Activated CD4-positive, alpha-beta T cell treated with anti-CD3 and anti-CD28 coated beads, Interleukin-2, amount 10 ng/mL, durations not matched to agents 7 days and 5 days (primary cell): ENCODE measurements at places on chromosomes 13 and 19.

GRCh38 chr19:4516939-4517300, 1.4 kb downstream of the PLIN4 start:
- no peak for DNase-seq

- no peak for DNase-seq
Observed at GRCh38 chr19:3691372-3691716, 8.9 kb downstream of the PIP5K1C start.

- DNase-seq = no peak
Observed at GRCh38 chr13:102225892-102226291, 176.0 kb downstream of the FGF14 start.

DNA sequence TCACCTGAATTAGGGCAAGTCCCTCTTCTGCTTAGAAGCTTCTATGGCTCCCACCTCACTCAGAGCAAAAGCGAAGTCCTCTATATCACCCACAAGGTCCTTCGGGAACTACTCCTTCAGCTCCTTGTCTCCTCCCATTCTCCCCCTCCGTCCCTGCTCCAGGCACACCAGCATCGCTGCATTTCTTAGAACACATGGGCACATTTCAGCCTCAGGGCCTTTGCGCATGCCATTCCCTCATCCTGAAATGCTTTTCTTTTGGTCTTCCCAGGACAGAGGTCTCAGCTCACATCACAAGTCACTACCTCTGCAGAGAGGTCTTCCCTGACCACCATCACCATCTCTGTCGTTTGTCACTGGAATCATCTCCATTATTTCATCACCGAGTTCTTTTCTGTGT, 4.0 kb downstream of the S1PR5 start:
- DNase-seq = no peak

DNA sequence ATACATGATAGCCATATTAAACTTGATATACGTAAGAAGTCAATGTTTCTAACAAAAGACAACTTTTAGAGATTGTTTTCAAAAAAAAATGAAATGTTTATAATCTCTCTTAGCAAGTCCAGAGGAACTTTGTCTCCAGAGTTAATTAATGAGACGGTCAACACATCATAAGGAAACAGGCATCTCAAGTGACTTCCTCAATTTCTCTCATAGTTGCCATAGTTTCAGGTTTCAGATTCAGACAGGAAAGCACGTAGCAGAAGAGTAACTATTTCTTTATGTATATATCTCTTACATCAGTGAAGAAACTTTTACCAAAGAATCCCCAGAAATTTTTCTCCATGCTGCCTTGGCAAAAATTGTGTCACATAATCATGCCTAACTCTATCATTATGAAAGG, 159.6 kb upstream of the ATXN8OS start:
- no peak for DNase-seq

DNA sequence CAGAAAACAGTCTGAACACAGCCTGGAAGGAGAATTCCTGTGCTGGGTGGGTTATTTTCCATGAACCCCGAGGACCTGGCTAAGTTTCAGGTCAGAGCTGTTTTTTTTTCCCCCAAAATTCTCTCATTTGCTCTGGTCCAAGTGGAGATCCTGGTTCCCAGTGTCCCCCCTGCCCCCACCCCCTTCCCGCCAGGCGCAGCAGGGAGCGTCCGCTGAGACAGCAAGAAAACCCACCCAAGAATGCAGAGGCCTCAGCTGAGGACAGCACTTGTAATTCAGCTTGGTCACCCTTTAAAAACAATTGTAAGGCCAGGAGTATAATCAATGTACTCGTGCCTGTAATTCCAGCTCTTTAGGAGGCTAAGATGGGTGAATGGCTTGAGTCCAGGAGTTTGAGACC, 11.4 kb upstream of the TSPAN16 start:
- no peak for DNase-seq

DNA sequence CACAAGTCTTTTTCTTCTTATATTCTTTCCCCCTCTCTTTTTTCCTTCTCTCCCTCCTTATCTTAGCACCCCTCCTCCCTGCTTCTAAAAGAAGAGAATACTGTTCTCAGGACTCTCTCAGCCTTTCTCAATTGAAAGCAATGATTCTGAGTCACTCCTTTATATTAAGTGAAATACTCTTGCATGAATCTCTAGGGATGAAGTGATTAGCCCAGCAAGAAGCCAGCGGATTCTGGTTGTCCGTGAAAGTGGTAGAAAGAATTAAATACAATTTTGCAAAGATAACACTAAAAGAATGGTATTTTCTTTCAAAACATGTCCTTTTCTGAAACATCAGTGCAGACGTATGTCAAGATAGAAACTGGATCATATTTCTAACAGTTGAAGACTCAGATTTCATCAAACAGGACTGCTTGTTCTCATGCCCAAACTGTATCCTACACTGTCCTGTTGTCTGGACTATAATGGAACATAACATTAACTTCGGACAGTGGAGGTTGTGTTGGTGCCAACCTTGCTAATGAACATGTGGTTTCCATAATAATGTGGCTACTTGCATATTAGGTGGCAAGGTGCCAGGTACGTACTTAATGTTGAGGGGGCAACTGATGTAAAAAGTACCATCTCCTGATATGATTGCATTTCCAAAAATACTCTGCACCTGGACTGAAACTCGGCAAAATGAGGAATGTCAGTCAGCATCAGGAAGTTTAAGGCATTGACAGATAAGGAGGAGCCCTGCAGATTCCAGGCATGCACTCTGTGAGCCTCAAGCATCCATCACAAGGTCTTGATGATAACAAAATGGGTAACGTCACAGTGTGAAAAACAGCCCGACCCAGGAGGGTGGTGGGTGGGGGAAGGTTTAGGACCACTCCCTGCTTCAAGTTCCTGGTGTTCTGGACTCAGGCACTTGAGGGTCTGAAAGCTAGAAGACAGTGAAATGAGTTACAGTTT, 357.2 kb downstream of the DLEU7 start:
- no peak for DNase-seq

GRCh38 chr19:37114001-37114400, 35.8 kb downstream of the ZNF420 start:
- DNase-seq = no peak

DNA sequence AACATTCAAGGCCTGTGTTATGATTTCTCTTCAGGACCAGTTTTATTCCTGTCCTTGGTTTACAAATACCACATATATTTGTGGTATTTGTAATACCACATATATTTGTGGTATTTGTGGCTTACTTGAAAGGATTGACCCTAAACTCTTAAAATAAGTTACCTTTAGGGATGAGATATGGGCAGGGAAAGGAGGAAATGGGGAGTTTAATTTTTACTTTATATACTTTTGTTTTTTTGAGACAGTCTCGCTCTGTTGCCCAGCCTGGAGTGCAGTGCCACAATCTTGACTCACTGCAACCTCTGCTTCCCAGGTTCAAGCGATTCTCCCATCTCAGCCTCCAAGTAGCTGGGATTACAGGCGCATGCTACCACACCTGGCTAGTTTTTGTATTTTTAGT, 2.3 kb upstream of the TGDS start:
- DNase-seq = no peak

DNA sequence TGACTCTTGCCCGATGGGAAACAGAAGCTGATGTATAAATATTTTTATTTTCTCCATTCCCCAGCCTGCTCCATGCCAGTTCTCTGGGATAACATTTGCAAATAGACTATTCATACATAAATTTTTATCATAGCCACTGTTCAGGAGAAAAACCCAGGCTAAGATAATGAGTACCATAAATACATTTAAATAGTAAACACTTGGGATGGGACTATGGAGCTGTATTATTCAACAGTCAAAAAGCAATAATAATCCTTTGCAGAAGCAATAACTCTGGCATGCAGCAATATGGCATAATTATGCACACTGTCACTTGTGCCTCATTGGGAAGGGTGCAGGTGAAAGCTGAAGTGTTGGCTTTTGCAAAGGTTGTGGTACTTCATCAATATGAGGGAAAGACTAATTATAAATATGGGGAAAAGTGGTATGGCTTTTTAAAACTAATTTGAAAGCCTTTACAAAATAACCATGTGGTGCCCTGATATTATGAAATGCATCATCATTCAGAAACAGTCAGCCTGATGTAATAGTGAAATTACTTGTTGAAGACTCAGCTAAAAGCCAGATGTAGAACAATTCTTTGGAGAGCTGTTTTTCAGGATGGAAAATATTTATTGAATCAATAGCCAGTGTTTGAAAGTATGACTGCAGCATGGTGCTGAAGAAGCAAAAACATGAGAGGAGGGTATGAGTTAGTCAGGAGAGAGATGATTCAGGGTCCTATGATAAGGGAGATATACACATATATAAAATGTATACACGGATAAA, 2476.7 kb downstream of the PCDH9 start:
- no peak for DNase-seq

DNA sequence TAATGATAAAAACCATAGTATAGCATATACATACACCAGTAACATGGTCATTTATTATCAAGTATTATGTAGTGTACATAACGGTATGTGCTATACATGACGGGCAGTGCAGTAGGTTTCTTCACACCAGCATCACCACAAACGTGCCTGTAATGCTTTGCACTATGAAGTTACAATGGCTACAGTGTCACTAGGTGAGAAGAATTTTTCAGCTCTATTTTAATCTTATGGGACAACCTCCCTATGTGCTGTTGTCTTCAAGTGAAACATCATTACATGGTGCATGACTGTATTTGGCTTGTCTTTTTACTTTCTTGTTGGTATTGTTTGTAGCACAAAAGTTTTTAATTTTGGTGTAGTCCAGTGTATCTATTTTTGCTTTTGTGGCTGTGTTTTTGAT, 18.7 kb downstream of the CDK8 start:
- DNase-seq = no peak

DNA sequence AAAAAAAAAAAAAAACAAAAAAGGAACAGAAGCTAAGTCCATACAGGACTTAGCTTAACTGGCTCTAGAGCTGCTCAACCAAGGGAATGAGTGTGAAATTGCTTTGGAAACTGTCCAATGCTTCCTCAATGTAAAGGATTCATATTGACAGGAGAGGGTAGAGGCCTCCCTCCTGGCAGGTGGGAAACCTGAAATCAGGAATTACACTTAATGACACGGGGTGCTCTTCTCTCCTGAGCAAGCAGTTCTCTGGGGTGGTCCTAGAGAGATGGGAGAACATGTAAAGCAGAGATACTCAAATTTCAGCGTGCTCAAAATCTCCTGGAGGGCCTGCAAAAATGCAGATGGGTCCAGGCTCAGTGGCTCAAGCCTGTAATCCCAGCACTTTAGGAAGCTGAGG, 3.6 kb upstream of the MAG start:
- DNase-seq = no peak

GRCh38 chr19:45674946-45675345, 6.9 kb downstream of the GIPR start:
- no peak for DNase-seq

- DNase-seq = no peak
Observed at GRCh38 chr13:57918913-57919312, 287.4 kb downstream of the PCDH17 start.

- no peak for DNase-seq
Observed at GRCh38 chr13:93709506-93710244, 483.1 kb downstream of the GPC6 start.

- DNase-seq = peak; percentile 48
Observed at GRCh38 chr19:35533822-35534392, 651 bp downstream of the GAPDHS start.

GRCh38 chr13:42071672-42072419, 23.4 kb downstream of the DGKH start:
- DNase-seq = no peak

DNA sequence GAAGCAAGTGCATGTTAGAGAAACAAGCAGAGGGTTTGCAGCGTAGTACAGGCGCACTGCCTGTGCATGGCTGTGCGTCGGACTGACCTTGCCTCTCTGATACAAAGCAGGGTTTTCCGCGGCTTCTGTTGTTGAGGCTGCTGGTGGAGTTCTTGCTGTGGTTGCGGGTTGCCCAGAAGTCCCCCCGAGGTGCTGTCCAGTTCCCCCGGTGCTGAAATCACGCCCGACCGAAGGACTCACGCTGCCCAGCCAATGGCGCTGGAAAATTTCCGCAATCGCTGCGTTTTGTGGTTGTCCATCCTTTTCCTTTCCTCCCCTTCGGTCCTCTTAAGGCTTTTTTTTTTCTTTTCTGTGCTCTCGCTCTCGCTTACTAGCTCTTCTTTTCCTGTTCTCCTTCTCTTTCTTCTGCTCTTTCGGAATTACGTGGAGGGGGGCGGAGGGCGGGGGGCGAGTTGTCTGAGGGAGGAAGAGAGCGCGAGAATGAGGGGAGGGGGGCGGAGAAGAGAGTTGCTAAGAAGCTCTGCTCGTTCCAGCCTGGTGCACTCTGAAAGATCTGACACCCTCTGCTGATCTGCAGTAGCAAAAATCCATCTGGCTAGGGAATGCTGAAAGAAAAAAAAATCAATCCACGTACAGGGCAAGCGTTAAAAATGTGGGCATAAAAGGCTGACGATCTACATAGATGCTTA, at the start of gene SLITRK1:
TSS of gene SLITRK1 (minus strand) at position 558 of the 689 bp plus-strand sequence. CDS start 967 bp downstream, outside the sequence.
- peak; percentile 27 for DNase-seq

DNA sequence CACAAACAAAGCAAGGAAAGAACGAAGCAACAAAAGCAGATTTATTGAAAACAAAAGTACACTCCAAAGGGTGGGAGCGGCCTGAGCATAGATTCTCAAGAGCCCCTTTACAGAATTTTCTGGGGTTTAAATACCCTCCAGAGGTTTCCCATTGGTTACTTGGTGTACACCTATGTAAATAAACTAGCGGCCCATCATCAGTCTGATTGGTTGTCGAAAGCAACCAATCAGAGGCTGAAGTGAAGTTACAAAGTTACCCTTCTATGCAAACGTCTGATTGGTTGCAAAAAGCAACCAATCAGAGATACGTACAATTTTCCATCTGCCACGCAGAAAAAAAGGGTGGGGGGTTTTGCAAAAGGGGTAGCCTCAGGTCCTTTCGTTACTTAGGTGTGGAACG, 96.3 kb upstream of the UBAC2 start:
- no peak for DNase-seq

GRCh38 chr13:39527961-39528660, 74.9 kb downstream of the LHFPL6 start:
- no peak for DNase-seq

GRCh38 chr13:57346786-57347185, 179.8 kb downstream of the PRR20E start:
- DNase-seq = no peak

DNA sequence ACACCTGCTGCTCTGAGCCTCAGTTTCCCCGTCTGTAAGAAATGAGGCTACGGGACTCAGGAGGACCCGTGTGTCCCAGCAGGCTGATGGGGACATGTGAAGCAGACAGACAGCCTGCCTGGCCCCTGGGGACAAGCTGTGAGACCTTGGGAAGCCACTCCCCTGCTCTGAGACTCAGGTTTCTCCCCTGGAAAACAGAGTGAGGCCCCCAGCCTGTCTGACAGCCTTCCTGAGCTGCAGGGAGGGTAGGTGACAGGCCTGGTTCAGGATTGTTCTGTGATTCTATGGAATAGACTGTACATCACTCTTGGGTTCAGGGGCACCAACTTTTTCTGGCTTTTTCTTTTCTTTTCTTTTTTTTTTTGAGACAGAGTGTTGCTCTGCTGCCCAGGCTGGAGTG, 2.9 kb upstream of the NTF4 start:
- no peak for DNase-seq
